ENCODE measurements at places on chromosomes 6 and 20.

GRCh38 chr6:87827346-87827745 is 125.3 kb upstream of the AKIRIN2 start:
- no peak for DNase-seq

DNA sequence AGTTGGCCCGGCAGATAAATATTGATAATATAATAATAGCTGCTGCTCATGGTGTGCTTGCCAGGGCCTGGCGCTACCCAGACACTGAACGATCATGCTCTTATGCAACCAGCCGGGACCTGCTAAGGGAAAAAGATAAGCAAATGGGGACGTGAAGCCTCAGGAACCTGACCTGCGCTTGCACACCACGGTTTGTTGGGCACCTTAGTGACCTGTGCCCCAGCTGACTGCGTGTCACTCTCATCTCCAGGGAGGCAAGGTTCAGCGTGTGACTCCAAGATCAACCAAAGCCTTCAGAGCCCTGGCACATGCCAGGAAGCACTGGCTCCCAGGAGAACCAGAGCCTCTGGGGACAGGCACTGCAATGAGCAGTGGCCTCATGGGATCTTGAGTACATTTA is 111.1 kb downstream of the AGPAT4 start:
- DNase-seq = no peak

GRCh38 chr6:156943816-156944215 is 166.6 kb downstream of the ARID1B start:
- DNase-seq = no peak

- DNase-seq = no peak
Observed at GRCh38 chr6:55530931-55531330, 48.1 kb downstream of the HMGCLL1 start.
